Sciatic nerve (tissue), 2 donors: ENCODE measurements at places on chromosomes 1 and 21.
A peak's percentile ranks its signal among the peaks of the same experiment; 100 is the strongest.

- no peak for DNase-seq
Observed at GRCh38 chr21:45423201-45423955, 18.4 kb downstream of the COL18A1 start.

DNA sequence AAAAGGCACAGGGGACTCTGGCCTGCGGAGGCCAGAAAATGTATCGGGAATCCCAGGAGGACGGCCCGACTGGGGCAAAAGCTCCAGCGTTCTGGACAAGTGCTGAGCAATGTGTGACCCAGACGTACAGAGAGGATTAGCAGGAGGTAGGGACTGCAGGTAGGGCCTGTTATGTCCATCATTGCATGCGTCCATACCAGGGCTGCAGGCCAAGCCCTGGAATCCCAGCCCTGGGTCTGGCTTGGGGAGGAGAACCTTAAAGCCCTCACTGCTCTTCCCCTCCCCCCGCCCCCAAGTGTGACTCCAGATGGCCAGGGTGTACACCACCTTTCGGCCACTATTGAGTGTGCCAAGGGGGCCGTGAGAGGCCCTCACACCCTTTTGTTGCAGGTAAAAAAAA, 2.0 kb downstream of the RNF207 start:
- DNase-seq, result no peak

- no peak for DNase-seq
Observed at GRCh38 chr21:33241846-33242245, 12.1 kb downstream of the IFNAR2 start.

DNA sequence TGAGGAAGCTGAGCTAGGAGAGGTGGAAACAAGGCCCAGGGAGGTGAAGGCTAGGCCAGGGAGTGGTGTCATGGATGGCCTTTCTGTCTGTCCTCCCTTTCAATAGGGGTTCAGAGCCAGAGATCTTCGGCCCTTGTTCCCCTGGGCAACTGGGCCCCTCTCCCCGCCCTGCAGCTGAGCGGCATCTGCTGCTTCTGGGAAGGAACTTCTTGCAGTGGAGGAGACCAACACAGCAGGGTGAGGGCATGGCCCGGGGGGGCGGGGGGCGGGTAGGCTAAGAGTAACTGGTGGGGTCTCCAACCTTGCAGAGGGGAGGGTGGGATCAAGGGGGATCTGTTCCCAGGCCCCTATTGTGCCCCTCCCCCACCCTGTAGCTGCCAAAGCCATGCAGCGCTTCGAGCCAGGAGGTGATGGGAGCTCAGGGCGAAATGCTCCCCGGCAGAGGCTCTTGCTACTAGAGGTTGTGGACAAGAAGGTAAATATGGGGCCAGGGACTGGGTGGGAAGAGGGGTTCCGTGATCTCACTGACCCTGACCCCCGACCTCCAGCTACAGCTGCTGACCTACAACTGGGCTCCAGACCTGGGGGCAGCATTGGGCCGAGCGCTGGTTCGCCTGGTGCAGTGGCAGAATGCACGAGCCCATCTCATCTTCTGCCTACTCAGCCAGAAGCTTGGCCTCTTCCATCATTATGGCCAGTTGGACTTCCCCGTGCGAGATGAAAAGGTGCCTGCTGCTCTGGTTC, 11.7 kb downstream of the HYI start:
- peak; percentile 55 for DNase-seq

DNA sequence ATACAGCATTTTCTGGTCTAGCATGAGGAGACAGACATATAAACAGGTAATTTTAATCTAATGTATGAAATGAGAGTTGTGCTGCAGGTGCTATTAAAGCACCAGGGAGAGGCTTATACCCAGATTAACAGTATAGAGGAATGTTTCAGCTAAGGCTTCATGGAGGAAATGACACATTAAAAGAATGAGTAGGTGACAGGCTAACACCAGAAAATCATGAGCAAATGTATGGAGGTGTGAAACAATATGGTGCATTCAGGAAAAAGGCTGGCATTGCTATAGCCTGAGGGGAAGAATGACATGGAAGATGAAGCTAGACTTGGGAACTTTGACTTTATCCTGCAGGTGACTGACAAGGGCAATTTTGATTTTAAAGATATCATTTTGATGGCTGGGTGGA, 7.0 kb downstream of the ARPC5 start:
- DNase-seq, result no peak

DNA sequence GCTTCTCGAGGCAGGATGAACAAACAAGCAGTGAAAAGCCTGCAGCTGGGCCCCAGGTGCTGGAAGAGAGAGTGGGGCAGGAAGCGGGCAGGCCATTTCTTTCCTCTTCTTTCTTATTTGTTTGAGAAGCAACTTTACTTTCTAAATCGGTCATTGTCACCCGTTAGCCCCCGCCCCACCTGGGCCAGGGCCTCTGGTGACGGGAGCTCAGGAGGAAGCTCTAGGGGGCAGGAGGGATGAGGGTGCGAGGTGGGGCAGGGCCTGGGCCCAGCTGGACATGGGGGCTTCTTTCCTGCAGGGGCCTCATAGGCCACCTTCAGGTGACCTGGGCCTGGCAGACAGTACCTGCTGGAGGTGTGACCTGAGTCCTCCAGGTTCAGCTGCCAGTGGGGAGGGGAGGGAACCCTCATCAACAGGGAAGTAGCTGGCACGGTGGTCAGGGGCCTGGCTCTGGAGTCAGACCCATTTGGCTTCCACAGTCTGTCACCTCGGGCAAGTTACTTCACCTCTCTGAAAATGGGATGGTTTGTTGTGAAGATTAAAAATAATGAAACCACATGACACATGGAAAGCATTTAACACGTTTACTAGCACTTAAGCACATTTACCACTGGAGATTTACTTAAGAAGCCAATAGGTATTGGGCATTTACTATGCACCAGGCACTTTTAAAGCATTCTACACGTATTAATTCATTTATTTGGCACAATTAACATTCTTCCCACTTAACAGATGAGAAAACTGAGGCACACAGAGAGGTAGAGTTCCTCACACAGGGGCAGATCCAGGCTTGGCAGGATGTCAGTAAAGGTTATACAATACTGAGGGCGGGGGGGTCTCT, 54.1 kb upstream of the ID3 start:
- no peak for DNase-seq

DNA sequence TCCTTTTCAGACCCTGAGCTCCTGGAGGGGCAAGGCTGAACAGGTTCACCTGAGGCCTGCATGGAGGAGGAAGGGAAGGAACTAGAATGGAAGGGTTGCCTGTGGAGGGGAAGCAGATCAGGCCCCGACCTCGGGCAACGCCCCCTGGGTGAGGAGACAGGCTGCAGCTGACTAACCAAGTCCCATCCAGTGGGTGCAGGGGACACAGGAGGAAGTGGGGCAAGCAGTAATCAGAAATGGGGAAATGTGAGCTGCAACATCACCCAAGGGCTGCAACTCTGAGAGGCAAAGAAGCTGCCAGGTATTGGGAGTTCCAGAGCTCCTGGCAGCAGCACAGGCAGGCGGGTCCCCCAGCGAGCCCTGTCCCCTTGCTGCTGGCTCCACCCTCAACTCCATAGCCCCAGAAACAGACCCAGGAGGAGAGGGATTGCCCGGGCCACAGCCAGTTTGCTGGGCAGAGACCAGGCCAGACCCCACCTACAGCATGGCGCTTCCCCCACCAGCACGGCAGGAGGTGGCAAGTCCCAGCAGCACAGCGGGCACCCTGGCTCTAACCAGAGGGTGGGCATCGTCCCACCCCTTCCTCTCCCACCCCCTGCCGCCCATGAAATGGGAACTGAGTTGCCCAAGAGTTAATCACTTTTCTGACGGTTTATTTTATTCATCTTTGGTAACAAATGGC, 38.5 kb downstream of the MRPL37 start:
- no peak for DNase-seq

- DNase-seq, result no peak
Observed at GRCh38 chr21:38475519-38475918, 22.8 kb downstream of the ERG start.

GRCh38 chr1:60662486-60663044, 419.8 kb upstream of the NFIA start:
- no peak for DNase-seq
